Gastroesophageal sphincter (tissue), 4 donors: ENCODE measurements at places on chromosomes 3 and 15.

GRCh38 chr3:160135851-160136250, 89.4 kb upstream of the C3orf80 start:
- no peak for ATAC-seq

GRCh38 chr3:4406746-4407568, 60.1 kb downstream of the SUMF1 start:
- ATAC-seq: no peak

- ATAC-seq: no peak
Measured at GRCh38 chr3:2148561-2149340, 50.1 kb downstream of the CNTN4 start.

GRCh38 chr3:113758389-113759024, 11.7 kb downstream of the ATP6V1A start:
- no peak for ATAC-seq

DNA sequence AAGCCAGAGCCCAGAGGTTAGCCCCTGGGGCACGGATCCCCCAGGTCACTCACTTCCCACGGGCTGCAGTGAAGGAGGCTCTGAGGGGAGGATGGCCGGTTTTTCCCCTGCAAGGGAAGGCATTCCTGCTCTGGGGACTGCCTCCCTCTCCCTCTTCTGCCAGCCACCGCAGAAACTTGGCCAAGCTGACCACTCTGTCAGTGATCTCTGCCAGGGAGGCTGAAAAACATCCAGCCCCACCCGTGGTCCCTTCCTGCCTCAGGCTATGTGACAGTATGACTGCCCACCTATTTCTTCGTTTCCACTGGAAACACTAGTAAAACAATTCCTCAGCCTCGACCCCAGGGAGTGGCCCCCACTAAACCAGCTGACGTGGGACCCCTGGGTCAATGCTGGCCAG, 14.6 kb upstream of the FANCD2 start:
- ATAC-seq: no peak

DNA sequence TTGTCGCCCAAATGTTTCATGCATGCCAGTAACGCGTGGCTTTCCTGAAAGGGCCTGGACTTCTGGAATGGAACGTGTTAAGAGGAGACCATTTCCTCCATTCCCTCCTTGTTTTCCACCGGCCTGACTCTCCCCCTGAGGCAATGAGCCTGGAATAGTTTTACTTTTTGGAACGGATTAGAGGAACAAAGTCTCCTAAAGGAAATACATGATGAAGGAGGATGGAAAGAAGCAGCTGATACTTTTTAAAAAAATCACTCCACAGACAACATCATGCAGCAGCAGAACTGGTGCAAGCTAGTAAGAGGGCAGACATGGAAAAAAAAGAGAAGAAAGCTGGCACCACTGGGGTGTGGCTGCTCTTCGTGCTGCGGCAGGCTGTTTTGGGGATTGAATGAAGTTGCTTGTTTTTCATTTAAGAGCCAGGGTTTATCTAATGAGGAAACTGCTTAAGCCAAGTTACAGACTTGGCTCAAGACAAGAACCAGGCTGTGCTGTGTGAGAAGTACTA, 3.6 kb upstream of the KBTBD12 start:
- peak; percentile 10 for ATAC-seq

DNA sequence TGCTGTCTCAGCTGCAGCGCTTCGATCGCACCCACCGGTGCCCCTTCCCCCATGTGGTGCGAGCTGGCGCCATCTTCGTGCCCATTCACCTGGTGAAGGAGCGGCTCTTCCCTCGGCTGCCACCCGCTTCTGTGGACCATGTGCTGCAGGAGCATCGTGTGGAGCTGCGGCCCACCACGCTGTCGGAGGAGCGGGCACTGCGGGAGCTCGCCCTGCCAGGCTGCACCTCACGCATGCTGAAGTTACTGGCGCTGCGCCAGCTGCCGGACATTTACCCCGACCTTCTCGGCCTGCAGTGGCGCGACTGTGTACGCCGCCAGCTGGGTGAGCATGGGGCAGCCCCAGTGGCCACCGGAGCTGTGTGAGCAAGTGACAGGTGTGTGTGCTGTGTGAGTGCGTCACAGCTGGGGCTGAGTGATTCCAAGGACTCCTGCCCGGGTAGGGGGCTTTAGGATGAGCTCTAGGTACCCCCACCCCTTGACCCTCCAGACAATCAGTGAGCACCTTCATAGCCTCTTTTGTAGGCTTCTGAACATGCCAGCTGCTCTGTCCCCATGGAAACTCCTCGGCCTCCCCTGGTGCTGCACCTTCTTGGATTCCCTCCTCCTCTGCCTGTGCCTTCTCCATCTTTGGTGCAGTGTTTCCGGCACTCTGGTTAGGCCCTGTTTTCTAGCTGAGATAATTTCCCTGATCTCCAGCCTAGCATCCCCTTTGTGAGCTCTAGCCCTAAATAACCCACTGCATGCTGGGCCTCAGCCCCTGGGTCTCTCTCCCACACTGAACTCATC, 7.0 kb downstream of the C15orf39 start:
- ATAC-seq: no peak

GRCh38 chr3:102161384-102162006, 273.3 kb upstream of the ZPLD1 start:
- ATAC-seq: no peak

DNA sequence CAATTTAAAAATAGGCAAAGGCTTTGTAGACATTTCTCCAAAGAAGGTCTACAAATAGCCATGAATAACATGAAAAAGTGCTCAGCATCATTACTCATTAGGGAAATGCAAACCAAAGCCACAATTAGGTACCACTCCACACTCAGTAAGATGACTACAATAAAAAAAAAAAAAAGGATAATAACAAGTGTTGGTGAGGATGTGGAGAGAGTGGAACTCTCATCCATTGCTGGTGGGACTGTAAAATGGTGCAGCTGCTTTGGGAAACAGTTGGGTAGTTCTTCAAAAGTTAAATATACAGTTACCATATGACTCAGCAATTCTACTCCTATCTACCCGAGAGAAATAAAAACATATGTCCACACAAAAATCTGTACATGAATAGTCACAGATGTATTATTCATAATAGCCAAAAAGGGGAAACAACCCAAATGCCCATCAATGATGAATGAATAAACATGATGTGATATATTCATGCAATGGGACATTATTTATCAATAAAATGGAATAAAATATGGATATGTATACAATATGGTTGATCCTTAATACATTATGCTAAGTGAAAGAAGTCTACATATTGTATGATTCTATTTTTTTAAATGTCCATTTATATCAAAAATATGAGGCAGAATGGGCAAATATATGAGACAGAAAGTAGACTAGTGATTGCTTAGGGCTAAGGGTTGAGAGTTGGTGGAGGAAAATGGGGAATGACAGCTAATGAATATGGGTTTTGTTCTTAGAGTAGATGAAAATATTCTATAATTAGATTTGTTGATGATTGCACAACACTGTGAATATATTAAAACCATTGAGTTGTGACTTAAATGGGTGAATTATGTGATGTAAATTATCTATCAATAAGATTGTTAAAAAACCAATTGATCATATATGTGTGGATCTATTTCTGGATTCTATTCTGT, 66.1 kb upstream of the SMAD3 start:
- no peak for ATAC-seq

DNA sequence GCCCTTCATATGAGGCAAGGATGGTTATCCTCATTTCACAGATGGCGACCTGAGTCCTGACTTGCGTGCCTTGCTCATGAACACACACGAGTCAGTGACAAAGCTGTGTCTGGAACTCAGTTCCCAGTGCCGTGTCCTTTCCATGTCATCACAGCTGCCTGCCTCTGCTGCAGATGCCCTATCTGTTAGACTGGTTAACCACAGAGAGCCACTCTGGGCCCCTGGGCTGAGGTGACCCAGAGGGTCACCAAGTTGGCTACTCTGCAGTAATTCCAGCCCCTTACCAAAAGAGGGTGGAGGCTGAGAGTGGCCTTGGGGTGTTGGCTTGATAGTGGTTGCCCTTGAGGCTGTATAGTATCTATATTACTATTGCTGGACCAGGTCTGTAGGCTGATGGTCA, 41.0 kb downstream of the RAB11A start:
- ATAC-seq: no peak
